ENCODE measurements at places on chromosomes 3 and 15.

- DNase-seq = no peak
Measured at GRCh38 chr3:170772175-170772574, 97.8 kb downstream of the RPL22L1 start.

DNA sequence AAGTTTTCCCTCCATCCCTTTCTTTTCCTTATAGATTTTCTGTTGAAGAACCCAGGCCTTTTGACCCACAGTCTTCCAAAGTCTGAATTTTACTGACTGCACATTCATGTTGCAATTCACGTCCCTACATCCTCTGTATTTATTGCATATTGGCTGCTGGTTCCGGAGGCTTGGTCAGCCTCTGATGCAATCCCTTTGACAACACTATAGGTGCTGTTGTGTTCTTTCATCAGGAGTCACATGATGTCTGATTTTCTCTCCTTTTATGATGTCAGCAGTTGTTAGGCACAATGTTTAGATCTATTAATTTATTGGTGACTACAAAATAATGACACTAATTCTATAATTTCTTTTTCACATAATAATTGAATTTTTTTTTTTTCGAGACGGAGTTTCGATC lies 8.7 kb downstream of the CYP1A1 start:
- DNase-seq = no peak

GRCh38 chr15:64987136-64987535 lies 2.6 kb downstream of the SPG21 start:
- no peak for DNase-seq

- DNase-seq = no peak
Measured at GRCh38 chr3:151962912-151963311, 89.5 kb downstream of the SUCNR1 start.

- no peak for DNase-seq
Measured at GRCh38 chr3:194505791-194506415, 19.1 kb upstream of the ATP13A3 start.

DNA sequence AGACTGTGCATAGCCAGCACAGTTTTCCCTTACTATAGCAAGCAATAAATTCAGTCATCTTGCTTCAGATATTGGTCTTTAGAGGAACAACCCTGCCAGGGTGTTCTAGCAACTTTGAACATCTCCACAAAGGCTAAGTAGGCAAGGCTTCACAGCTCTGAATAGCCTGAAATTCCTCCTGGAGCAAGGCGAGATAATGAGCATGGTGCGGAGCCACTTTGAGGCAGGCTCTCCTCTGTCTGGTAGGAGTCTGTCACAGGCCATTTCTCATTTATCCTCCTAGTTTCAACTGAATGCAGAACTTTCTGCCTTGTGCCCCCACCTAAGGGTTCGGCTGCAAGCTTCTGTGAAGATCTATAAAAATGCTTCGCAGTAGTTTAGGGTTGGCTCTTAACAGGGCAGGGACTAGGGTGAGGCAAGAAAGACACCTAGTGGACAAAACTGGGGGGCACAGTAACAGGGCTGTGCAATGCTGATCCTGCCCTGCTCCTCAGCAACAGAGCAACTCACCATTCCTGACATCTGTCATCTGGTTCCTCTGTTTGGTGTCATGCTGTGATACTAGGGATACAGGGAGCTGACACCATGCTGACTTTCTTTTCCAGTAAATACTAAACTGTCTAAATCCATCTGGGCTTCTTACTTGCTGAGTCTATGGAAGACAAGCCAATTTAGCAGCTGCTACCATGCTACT lies 16.6 kb upstream of the EHHADH start:
- DNase-seq = peak; percentile 46

- peak; percentile 6 for DNase-seq
Measured at GRCh38 chr3:12135029-12135657, 23.6 kb downstream of the TIMP4 start.

DNA sequence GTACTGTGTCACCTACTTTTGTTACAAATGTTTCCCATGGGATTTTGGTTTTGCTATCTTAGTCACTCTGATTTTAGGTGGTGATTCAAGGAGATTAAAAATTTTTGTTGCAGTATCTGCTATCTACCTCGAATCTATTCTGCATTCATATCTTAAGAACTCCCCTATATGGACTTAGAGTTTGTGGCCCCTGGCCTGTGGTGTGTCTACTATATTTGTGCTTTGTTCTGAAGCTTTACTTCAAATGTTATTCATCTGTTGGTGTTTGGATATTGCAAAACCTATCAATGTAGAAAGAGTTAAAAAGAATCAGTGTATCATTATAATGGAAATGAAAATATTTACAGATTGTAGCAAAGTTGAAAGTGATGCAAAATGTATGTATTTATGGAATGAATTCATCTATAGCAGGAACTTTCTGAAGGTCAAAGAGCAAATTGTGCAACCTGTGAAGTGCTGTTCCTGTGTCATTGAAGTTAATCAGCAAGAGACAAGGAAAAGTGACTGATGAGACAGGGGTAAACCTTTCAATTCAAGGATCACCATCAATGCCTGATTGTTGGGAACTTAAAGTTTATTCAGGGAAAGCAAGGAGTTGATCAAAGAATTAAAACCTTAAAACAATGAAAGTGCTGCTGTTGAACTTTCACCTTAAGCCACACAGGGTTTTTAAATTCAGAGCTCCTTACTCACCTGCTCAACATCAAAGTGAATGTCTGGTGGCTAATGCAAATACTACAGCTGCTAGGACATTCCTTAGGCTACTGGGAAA lies 71.0 kb downstream of the SLMAP start:
- no peak for DNase-seq

GRCh38 chr15:78998526-78998925 lies 53.7 kb upstream of the CTSH start:
- no peak for DNase-seq

- no peak for DNase-seq
Measured at GRCh38 chr3:16509721-16510619, 3.5 kb downstream of the RFTN1 start.

GRCh38 chr3:188124184-188124583 lies 29.8 kb upstream of the LPP start:
- DNase-seq = no peak

DNA sequence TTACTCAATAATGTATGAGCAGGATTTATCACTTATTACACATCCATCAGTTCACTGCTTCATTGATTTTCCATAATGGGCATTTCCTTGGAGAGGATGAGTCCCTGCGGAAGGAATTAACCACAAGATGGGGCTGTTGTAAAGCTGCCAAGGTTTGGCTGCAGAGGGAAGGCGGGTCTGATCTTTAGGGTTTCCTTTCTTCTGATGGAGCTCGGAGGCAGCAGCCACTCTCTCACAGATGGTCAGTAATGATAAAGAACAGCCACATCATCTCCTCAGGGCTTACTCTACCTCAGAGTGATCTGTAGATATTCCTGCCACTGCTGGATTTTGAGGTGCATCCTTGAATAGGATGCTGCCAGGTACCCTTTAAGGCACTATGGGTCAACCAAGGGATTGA lies 115.2 kb downstream of the USP13 start:
- peak; percentile 80 for DNase-seq

DNA sequence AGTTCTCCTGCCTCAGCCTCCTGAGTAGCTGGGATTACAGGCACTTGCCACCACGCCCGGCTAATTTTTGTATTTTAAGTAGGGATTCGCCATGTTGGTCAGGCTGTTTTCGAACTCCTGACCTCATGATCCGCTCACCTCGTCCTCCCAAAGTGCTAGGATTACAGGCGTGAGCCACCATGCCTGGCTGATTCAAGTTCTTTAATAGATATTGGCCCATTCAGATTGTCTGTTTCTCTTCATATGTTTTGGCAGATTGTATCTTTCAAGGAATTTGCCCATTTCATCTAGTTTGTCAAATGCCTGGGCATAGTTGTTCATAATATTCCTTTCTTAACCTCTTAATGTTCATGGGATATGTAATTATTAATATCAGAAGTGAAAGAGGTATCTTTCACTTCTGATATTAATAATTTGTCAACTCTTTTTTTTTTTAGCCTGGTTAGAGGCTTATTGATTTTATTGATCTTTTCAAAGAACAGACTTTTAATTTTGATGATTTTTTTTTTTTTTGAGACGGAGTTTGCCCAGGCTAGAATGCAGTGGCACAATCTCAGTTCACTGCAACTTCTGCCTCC lies 40.2 kb upstream of the ZFAND6 start:
- DNase-seq = no peak

- DNase-seq = peak; percentile 89
Measured at GRCh38 chr15:68666120-68666811, 87.5 kb downstream of the CORO2B start.

GRCh38 chr15:70062321-70062956 lies 35.3 kb downstream of the TLE3 start:
- DNase-seq = peak; percentile 99

- no peak for DNase-seq
Measured at GRCh38 chr3:19688767-19689166, 245.2 kb downstream of the EFHB start.

DNA sequence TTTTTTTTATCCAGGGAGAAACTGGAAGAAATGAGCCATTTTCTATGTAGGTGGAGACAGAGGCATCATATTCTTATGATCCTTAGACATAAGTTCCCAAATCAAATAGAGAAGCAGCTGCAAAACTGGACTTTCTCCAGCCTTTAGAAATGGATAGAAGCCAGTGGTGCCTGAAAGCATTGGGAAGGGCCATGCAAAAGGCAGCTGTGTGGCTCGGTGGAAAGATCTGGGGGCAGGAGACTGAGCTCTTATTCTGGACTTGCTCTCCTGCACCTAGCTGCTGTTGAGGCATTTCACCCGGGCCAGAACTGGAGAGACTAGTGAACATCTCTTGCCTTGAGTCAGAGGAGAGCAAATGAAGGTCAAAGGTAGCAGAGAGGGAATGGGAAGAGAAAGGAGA lies 73.1 kb downstream of the TFG start:
- DNase-seq = no peak

- DNase-seq = no peak
Measured at GRCh38 chr15:32870240-32871033, 152.6 kb downstream of the GREM1 start.

DNA sequence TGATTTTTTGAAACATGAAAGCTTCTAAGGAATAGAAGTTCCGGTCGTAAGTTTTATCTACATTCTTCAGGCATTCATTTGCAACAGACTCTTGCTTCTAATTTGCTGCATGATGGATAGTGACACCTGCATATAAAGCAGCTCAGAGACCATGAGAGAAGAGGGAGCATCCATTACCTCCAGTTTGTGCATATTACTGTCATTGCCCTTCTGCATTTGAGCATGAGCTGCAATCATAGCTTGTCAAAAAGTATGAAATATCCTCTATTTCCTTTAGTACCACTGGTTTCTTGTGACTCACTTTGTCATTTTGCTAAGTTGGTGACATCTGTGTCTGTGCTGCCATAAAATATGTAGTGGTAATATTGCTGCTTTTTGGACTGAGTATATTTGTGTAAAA lies 160.1 kb upstream of the STAC start:
- DNase-seq = no peak

DNA sequence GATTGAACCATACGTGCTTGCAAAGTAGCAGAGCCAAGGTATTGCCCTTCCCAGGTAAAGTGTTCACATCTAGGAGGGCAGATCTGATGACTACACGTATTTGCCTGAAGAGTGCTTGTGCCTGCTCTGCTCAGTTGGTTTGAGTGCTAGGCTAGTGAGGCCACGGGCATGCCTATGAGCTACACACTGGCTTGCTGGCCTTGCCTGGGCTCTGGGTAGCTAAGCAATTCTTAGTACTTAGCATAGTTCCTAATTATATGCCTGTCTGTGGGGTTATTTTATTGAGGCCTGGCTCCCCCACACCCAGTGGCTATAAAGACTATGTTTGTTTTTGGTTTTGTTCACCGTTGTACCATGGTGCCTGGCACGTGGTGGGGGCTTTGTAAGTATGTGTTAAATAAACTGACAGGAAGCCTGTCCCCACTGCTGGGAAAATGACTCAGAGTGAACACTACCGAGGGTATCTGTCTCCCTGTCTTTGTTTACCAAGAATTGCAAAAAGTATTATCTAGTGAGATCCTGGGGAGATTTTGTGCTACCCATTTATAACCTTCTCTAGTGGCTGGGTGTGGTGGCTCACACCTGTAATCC lies 72.1 kb upstream of the ETV5 start:
- DNase-seq = no peak

GRCh38 chr15:56972426-56972825 lies 54.0 kb downstream of the TCF12 start:
- no peak for DNase-seq

GRCh38 chr15:74328331-74329056 lies 39.0 kb downstream of the CYP11A1 start:
- no peak for DNase-seq

DNA sequence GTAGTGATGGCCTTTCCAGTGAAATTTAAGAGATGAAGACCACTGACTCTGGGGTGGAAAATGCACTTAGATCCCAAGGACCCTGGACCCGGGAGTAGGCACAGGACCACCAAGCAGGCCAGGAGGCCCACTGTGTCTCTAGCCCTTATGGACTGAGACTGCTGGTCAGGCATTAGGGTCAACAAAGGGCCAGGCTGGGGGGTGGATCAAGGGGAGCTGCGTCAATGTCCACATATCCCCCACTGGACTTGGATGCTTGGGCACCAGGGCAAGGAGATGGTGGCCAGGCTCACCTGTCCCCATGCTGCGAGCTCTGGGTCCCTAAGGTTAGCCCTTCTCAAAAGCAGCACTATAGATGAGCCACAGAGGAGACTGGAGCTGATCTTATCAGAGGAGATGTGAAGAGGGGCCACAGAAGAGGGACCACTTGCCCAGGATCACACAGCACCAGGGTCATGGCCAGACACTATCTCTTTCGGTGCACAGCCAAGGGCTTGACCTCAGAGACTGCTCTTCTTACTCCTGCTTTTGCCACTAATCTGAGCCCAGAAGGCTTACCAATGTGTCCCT lies 14.7 kb downstream of the RAB6B start:
- DNase-seq = no peak

DNA sequence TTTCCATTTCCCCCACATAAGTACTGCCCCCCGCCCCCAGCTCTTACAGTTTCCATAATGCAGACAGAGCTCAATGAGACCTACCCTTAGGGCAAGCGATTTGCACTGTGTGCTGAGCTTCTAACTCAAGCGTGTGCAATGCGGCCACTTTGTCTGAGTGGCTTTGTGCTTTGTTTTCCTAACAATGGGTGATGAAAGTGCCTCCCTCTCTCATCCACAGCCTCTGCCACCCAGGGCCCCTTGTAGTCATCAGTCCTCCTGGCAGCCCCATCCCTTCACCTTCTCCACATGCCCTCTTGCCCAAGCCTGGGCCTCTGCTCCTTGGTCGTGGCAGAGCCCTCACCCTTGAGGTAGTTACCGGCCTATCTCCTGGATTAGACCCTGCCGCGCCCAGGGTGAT lies 17.2 kb downstream of the DAPK2 start:
- no peak for DNase-seq

DNA sequence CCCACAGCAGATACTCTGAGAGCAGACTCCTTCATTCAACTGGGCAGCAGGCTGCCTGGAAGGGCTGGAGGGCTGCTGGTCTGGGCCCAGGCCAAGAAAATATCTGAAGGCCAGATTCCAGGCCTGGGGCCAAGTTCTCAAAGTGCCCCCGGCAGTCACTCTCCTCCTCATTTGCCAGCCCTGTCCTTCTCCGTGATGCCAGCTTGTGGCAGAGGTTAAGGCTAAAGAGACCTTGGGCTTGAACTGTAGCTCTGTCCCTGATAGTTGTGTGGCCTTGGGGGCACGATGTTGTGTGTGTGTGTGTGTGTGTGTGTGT lies 39.0 kb downstream of the FAM3D start:
- peak; percentile 3 for DNase-seq
